ENCODE measurements at places on chromosomes 6 and 20.

- no peak for DNase-seq
Observed at GRCh38 chr6:156976216-156977127, 199.3 kb downstream of the ARID1B start.

DNA sequence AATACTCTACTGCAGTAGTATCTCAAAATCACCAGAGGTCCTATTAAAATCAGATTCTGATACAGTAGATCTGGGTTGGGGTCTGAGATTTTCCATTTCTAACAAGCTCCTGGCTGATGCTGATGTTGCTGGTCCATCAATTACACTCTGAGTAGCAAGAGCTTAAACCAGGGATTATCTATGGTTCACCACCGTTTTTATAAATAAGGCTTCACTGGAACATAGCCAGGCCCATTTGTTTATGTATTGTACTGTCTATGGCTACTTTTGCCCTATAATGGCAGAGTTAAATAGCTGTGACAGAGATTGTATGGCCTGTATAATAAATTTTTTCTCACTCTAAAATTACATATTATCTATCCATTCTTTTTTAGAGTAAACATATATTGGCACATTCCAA is 53.0 kb downstream of the NUDT3 start:
- DNase-seq, result no peak

- no peak for DNase-seq
Observed at GRCh38 chr6:132132924-132133639, 181.9 kb upstream of the CCN2 start.

GRCh38 chr6:161836643-161837448 is 563.0 kb upstream of the AGPAT4 start:
- no peak for DNase-seq

DNA sequence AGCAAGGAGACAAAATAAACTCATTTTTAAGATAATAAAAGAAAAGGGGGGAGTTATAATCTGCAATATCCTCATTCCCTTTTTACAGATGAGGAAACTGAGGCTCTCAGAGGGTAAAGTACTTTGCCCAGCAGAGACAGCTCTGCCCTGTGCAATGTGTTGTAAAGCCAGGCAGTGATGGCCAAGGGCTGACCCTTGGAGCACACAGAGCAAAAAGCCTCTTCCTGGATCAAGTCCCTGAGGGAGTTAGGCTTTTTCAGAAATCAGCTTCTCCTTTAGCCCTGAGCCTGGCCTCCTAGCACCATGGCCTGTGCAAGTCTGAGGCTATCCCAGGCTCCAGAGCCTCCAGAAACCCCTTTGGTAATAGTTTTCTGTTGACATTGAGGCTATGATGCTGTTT is 234.8 kb downstream of the PHACTR1 start:
- DNase-seq, result no peak

DNA sequence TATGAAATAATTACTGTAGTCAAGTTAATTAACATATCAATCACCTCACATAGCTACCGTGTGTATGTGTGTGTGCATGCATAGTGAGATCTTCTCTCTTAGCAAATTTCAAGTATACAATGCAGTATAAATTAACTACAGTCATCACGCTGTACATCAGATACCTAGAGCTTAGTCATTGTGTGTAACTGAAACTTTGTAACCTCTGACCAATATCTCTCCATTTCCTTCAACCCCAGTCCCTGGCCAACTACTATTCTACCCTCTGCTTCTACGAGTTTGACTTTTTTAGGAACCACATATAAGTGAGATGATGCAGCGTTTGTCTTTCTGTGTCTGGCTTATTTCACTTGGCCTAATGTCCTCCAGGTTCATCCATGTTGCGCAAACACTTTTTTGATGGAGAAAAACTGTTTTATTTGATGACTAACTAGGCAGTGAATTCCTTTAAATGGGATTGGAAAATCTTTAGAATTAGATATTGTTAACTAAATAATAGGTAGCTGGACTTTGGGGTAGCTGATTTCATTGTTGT is 459.5 kb downstream of the DHX35 start:
- DNase-seq, result no peak

DNA sequence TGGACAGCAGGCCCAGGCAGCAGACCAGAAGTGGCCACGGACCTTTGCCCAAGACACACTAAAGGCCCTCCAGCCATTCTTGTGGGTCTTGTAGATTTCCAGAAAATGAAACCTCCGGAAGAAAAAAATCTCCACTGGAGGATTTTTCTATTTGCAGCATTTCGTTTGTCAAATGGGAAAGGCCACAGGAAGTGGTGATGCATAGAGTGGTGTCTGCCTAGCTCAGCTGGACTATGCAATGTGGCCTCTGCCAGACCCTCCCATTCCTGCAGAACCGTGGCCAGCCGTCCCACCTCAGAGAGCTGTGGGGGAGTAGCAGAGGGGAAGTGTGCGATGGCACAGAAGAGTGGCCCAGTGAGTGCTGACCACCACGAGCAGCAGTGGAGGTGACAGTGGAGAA is 24.0 kb upstream of the INSM1 start:
- DNase-seq, result no peak

GRCh38 chr6:118712969-118713368 is 61.6 kb upstream of the CEP85L start:
- DNase-seq, result no peak

DNA sequence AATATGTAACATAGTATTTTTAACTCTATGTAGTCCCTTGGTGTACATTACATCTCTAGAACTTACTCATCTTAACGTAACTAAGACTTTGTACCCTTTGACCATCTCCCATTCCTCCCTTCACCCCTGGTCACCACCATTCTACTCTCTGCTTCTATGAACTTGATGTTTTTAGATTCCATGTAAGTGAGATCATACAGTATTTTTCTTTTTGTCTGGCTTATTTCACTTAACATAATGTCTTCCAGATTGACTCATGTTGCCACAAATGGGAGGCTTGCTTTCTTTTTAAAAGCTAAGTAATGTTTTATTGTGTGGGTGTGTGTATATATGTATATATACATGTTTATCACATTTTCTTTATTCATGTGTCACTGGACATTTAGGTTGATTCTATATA is 55.8 kb downstream of the TMEM200A start:
- DNase-seq, result no peak

DNA sequence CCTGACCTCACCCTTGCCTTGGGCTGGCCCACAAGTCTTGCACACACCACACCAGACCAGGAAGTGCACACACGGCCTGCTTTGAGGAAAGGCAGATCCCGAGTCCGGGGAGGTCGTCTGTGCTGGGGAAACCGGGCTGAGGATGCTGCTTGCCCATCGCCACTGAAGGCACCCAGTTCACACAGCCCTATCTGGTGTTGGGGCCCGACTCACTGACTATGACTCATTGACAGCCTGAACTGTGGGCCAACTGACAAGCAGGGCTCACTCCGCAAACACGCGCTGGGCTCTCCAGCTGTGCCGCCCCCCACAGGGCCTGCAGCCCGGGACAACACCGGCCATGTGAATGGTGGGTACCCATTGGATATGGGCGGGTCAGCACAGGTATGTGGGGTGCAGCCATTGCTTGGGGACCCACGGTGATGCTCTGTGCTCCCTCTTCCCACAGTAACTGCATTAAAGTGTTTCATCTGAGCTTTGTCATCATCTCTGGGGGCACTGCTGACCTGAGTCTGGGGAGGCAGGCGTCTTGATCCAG is 1.6 kb downstream of the SAMD10 start:
- no peak for DNase-seq

DNA sequence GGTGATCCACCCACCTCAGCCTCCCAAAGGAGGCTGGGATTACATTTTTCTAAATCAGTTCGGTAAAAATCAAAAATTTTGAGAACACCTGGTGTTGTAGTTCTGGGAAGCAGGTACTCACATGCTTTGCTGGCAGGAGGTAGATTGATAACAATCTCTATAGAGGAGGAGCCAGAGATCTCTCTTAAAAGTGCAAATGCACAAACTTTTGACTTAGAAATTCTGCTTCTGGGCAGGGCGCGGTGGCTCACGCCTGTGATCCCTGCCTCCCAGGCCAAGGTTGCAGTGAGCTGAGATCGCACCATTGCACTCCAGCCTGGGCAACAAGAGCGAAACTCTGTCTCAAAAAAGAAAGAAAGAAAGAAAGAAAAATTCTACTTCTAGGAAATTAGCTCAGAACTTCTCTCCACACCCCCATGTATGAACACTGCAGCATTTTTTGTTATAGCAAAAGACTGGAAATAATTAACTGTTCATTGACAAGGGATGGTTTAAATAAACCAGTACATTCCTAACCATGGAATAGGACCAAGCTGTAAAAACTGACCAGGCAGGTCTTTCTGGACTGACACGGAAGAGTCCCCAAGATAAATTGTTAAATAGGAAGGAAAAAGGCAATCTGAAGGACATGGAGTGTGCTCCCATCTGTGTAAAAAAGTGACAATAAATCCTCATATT is 14.4 kb upstream of the TRIB3 start:
- no peak for DNase-seq

DNA sequence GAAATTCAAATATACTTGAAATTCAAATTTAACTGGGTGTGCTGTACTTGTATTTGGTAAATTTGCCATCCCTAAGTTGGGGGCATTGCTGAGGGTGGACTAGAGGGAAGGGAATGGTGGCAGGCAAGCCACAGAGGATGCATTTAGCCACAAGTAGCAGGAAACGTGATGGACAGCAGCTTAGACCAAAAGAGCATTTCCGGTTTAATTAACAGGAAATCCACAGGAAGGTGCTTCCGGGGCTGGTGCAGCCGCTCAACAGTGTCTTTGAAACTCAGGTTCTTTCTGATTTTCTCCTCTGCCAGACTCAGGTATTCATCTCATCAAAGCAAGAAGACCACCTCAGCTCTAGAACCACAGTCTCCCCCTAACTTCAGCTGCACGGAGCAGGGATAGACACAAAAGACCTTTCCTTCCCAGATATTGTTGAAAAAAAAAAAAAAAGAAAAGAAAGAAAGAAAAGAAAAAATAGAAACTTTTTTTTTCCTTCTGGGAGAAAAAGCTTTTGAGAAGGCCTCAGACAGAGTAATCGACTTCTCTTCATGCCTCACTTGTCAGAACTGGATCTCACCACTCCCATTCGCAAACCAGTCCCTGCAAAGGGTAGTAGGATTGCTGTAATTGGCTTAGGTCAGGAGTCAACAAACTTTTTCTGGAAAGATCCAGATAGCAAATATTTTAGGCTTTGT is 8.0 kb upstream of the BCAS1 start:
- DNase-seq, result no peak

DNA sequence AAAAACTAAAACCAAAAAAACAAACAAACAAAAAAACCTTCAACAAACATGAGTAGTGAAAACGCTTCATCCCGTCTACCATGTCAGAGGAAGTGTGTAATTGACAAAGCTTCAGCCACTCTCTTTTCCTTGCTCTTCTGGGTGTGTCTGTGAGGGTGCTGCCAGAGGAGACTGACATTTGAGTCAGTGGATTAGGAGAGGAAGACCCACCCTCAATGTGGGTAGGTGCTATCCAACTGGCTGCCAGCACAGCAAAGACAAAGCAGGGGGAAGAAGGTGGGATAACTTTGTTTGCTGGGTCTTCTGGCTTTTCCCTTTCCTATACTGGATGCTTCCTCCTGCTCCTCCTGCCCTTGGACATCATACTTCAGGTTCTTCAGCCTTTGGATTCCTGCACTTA is 145.6 kb downstream of the TASP1 start:
- no peak for DNase-seq

- no peak for DNase-seq
Observed at GRCh38 chr20:58875541-58876134, 23.1 kb downstream of the GNAS start.

GRCh38 chr6:24692003-24692402 is 25.1 kb downstream of the ACOT13 start:
- no peak for DNase-seq

DNA sequence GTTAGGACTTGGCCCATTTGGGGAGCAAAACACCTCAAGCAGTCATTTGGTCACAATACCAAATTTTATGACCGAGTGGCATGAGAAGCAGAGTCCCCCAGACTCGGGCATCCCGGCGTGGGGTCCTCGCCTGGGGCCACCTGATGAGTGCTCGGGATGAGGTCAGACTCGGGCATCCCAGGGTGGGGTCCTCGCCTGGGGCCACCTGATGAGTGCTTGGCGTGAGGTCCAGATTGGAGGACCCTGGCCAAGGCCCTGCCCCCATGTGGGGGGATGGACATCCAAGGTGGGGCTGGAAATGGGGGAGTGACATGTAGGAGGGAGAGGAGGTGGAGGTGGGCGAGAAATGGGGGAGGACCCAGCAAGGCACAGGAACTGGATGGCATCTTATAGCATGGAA is 56.1 kb upstream of the CST7 start:
- DNase-seq, result no peak

- no peak for DNase-seq
Observed at GRCh38 chr6:136274062-136274461, 15.6 kb downstream of the BCLAF1 start.

GRCh38 chr6:144286503-144287393 is 1.6 kb downstream of the UTRN start:
- peak; percentile 48 for DNase-seq

DNA sequence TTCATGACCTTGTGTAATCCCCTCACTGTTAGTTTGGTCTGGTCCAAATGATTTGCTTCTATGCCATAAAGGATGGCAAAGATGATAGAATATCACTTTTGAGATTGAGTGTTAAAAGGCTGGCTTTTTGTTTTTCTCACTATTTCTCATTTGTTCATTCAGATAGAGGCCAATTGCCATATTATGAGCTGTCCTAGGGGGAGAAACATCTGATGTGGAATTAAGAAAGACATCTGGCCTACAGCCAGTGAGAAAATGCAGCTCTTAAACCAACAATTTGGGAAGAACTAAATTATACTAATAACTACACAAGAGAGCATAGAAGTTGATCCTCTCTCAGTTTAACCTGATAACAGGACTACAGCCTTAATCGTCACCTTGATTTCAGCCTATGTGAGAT is 1668.6 kb downstream of the GRIK2 start:
- no peak for DNase-seq

- no peak for DNase-seq
Observed at GRCh38 chr20:641516-641875, 11.5 kb downstream of the SRXN1 start.

GRCh38 chr20:1894951-1895673 is at the start of gene SIRPA:
Gene SIRPA (plus strand): TSS chr20:1895407. CDS start chr20:1895448, 41 bp downstream.
- peak; percentile 40 for DNase-seq

GRCh38 chr20:44072384-44072783 is 114.6 kb downstream of the JPH2 start:
- DNase-seq, result no peak

GRCh38 chr20:13139459-13140150 is 81.5 kb upstream of the ISM1 start:
- DNase-seq, result no peak

GRCh38 chr20:33657704-33658095 is 4.4 kb upstream of the C20orf144 start:
- DNase-seq, result no peak
